ENCODE measurements at places on chromosomes 1 and 21.

DNA sequence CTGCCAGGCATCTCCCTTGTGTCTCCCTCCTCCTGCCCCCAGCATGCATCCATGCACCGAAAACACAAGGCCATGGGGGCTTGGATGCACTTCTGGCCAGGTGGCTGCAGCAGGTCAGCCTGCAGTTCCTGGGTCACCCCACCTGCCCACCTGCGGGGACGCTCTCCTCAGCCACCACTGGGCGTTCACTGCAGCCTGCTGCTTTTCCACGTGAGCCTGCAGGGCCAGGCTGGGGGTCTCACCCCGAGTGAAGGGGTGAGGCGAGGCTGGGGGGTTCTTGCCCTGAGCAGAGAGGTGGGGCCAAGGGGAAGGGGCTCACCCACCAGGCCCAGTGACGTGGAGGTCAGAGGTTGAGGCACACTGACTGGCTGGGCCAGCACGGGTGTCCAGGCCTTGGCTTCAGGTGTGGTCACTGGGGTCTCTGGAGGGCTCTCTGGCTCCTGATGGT is 64.6 kb downstream of the WNT9A start:
- DNase-seq, result no peak

GRCh38 chr1:163395790-163396189 is 74.0 kb downstream of the NUF2 start:
- no peak for DNase-seq

DNA sequence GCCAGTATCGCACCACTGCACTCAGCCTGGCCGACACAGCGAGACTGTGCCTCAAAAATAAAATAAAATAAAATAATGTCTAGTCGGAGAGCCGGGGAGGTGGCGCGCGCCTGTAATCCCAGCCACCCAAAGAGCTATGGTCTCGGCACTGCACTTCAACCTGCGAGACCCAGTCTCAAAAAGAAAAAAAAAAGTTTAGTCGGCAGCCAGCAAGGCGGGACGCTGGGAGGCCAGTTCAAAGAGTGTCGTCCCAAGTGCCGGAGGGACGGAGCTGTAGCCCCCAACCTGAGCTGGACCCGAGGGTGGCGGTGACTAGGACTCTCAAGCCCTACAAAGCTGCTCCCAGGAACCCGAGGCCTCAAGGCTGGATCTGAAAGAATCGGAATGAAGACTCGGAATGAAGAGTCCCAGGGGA is 632 bp upstream of the FALEC start:
- DNase-seq, result no peak

DNA sequence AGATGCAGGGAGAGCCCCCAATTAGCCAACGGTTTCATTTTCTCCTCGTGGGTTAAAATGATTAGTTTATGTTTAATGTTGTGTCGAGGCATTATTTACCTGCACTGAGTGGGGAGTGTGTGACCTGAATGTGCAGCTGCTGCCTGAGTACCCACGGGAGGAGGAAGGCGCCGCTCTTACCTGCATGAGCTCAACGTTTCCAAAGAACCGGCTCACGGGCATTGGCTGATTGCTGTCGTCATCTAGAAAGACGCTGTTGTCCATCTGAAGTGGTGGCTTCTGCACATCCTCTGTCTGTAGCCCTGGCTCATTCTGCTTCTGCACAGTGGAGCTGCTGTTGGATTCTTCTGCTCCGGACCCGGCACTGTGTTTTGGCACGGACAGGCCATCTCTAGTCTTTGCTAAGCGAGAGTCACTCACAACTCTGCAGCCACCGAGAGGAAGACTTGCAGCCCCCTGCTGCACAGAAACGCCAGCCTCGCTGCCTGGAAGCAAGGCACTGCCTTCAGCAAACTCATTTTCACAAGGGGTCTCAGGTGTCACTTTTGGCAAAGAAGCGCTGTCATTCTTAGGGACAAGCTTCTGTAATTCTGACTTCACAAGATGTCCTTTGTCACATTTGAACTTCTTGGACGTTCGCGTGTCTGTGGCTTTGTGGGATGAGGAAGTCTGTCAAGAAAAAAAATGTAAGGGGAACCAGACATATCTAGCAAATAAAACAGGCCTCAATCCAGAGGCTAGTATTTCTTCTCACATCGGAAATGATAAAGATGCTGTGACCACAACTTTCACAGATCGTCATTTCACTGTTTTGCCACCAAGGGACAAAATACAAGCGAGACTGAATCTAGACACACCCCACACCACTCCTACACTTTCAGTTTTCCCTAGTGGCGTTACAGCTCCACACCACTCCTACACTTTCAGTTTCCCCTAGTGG is 9.4 kb downstream of the C1orf174 start:
- DNase-seq, result peak; percentile 30

GRCh38 chr1:20721117-20722061 is 3.6 kb upstream of the KIF17 start:
- no peak for DNase-seq

Measured in activated CD4-positive, alpha-beta T cell treated with anti-CD3 and anti-CD28 coated beads for 48 hours (primary cell).